ENCODE measurements at places on chromosomes 3 and 15.

- no peak for DNase-seq
Measured at GRCh38 chr15:52801748-52802085, 11.6 kb upstream of the ONECUT1 start.

- no peak for DNase-seq
Measured at GRCh38 chr3:139280027-139280671, 63.7 kb upstream of the MRPS22 start.

- no peak for DNase-seq
Measured at GRCh38 chr3:151460228-151460627, 633 bp downstream of the IGSF10 start.

DNA sequence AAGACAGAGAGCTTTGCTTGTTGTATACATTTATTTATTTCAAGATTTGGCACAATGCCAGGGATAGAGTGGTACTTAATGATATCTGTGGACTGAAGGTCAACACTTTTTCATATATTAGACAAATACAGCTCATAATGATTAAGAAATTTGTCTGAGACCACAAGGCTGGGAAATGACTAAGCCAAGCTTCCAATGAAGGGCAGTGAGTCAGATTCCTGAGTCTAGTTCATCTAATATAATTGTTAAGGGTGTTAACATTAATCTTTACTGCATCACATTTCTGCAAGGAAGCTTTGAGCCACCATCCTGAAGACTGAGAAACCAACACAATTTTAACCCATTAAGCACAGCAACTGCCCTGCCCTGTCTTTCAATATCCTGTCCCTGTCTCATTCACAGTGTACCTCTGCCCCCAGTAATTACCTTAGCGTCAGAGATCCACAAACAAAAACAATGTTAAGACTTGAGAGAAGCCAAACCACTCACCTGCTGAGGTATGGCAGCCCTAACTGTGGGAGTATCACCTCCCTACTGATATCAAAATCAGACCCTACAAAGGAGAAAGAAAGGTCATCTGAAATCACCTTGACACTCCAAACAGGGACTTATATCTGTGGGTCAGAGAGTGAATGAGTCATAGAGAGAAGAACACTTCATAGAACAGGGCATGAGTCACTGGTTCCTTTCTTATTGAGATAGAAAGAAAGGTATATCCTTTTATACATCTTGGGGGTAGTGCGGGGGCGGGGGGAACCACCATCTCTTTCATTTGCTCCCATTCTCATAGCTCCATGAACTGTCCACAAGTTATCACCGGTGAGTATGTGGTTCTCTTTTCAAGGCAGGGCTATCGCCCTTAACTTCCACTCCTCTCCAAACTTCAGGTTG lies 74.7 kb downstream of the MAGI1 start:
- no peak for DNase-seq

DNA sequence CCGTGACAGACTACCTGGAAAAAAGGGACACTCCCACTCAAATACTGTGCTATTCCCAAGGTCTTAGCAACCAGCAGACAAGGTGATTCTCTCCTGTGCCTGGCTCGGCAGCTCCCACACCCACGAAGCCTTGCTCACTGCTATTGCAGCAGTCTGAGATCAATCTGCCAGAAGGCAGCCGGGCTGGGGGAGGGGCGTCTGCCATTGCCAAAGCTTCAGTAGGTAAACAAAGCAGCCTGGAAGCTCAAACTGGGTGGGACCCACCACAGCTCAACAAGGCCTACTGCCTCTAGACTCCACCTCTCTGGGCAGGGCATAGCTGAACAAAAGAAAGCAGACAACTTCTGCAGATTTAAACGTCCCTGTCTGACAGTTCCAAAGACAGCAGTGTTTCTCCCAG lies 128.4 kb upstream of the SETMAR start:
- no peak for DNase-seq

DNA sequence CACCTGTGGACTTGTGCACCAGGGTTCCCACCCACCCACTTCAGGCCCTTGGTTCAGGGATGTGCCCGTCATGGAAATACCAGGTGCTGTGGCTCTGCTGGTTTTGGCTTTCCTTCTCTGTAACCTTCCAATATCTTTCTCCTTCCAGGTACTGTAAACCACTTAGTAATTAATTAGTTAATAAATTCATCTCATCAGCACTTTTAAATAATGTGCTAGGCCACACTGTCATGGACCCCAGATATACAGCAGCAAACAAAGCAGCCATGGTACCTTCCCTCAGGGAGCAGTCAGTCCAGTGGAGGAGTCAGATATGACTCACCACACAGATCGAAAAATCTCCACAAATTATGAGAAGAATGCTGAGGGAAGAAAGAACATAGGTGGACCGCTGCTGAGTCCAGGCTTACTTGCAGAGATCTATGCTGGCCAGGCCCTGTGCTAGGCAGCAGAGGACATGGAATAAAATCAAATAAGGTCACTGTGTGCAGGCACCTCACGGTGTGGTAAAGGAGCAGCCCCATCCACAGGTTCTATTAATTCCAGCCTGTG lies 6.8 kb upstream of the GATA2 start:
- no peak for DNase-seq

DNA sequence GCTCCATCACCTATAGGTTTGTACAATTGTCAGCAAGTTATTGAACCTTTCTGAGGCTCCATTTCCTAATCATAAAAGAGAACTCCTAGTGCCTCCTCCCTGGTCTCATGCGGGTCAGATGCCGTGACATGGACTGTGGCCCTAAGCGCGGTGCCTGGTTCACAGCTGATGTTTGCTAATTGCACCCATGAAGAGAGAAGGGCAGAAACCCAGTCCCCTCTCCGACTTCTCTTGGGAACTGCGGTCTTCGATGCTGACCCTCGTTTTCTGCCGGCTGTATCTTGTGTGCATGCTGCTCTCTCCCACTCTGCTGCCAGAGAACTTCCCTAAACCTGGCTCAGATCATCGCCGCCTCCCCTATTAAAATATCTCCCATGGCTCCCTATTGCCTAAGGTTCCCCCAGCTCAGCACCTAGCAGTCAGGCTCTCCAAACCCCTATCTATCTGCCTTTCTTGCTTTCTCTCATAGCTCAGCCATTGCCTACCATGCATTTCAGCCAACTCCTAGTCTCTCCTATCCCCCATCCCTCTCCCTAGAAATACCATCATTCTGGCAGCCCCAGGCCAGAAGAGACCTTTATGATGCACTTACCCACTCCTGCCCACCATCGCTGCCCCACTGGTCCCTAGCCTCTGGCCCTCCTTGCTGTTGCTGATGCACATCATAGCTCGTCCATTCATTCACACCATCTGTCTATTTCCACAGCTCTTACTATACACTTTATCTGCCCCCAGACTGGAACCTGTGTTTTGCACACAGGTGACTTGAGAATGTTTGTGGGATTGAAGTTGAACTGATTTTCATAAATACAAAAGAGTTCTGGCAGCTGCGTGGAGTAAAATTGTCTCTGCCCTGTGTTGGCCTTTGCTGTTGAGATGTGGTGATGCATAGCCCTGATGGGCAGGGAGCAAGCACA lies 6.6 kb downstream of the ISG20 start:
- no peak for DNase-seq

DNA sequence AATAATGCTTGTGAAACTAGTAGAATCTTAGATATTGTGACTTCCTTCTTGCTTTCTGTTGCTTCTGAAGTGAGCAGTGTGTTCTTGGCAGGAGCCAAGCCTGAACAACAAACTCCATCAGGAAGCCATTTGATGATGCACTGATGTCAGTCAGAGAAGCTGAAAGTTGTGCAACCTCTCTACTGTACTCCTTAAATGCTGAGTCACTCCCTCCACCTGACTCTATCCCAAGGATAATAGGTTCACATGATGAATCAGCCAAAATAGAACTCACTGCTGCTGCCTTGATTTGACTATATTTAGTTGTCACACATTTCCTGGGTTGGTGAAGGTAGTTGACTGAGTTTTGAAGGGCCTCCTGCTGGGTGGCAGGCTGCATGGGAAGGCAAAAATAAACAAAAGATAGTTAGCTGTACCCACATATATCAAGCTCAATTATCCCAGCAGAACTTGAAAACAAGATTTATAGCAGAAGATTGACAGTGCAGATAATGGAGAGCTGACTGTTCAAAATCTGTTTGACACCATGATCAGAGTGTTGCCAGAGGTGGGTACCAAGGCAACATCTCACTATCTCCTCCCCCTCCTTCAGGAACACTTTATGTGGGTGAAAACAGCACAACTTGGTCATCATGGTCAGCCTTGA lies 328.4 kb upstream of the DPH6 start:
- no peak for DNase-seq

DNA sequence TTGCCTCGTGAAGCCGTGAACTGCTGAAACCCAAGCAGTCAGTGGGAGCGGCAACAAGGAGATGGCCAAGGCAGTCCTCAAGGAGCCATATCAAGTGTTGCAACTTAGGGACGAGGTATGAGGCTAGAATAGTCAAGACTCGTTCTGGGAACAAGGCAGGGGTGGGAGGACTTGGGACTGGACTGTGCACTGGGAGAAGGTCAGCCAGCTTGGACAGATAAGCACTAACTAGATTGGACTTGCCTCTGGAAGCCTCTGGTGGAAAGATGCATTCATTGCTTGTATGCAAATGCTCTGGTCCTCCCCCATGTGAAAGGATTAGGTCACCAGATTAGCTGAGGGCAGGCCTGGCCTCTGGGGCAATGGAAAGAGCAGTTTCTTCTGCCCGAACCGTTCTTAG lies 123.3 kb upstream of the CTNNB1 start:
- DNase-seq = no peak

DNA sequence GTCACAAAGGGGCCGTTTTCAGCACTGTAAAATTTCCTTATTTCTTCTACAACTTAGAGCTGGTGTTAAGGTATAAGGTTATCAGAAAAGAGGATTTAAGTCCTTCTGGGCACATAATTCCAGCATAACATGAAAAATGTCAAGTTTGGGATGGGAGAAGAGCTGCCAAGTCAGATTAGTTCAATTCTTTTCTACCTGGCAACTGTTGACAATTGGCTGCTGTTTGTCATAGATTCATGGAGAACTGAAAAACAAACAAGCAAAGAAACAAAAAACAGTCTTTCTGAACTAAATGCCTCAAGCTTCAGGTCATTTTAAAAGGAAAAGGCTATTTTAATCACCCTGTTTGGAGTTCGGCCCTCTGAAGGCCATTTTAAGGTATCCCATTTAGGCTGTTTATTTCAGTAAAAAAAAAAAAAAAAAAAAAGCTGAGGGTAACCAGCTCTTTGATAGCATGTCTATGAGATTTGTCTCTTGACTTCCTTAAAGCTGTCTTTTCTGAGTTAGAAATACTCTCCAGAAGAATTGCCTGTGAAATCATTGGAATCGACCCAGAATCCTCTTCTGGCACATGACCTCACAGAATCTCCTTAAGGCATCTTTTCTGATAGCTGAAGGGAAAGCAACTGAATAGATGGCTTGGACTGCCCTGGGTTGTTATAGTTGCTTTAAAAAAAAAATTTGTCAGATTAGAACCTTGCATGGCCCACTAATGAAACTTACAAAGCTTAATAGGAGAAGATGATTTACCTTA lies 173.3 kb downstream of the SEMA6D start:
- DNase-seq = no peak

DNA sequence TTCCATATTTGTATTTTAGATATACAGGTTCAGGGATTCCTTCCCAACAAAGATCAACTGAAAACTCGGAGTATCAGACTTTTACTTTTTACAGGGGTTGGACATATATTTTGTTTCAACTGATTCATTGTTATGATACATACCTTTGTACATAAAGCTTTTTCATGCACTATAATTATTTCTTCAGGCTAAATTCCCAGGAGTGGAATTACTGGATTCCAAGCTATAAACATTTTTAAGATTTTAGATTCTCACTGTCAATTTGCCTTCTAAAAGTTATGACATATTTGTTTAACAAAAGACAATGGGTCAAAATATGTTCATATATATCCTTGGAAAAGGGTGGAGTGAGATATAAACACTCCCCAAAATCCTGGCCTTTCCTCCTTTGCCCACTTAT lies 449.0 kb downstream of the PDCD6IP start:
- no peak for DNase-seq

- DNase-seq = no peak
Measured at GRCh38 chr3:194285024-194285849, 65.9 kb downstream of the CPN2 start.

GRCh38 chr3:80542456-80542855 lies 774.7 kb upstream of the ROBO1 start:
- no peak for DNase-seq

DNA sequence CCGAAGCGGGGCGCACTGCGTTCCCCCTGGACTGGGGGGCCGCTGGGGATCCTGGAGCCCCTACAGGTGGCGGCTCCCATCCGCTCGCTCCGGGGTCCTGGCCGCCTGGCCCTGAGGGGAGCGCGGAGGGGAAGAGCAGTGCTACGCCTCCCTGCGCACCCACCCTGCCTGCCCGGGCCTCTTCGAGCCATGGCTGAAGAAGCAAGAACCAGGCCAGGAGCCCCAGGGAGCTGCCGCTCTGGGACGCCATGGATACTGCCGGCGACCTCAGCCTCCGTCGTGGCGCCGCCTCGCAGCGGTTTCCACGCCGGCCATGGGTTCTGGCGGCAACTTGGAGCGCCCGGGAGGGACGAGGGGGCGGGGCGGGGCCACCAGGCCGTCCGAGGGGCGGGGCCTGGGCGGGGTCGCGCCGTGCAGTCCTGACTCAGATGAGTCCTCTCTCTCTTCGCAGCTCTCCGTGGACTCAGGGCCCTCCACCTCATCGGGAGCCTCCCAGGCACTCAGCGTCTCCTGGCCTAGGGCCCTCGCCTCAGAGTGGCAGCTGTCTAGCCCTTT lies 50.9 kb downstream of the MYL3 start:
- DNase-seq = peak; percentile 66

- no peak for DNase-seq
Measured at GRCh38 chr15:60120100-60120499, 116.0 kb downstream of the FOXB1 start.

- DNase-seq = no peak
Measured at GRCh38 chr3:62242831-62243509, 130.4 kb downstream of the FEZF2 start.

GRCh38 chr3:147215660-147216059 lies 190.7 kb downstream of the ZIC4 start:
- DNase-seq = no peak

DNA sequence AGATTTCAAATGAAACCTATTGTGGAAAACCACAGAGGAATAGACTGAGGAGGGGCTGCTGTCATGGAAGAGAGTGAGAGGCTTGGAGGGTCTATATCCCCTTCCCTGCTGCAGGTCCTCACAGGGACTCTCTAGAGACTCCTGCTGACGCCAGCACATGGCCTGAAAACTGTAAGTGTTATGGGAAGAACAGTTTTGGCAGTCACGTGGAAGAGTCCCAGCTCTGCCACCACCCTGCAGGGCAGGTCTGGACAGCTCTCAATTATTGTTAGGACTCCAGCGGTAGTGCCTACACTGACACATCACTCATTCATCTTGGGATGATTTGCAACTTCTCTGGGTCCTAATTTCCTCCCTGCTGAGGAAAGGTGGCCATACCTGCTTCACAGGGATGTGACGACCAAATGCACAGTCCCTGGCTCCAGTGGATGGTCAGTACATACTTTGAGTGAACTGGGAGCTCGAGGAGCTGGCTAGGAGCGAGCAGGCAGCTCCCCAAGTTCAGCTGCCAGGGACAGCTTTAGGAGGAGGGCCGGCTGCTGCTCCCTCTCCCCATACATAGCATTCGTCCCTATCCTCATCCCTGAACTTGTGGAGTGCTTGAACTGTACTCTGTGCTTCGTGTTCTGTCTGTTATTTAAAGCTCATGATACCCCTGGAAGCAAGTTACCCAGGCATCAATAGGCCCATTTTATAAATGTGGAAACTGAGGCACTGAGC lies 49.2 kb downstream of the CTXND1 start:
- DNase-seq = no peak

All from B cell (primary cell).